Skeletal muscle tissue (tissue), 5 donors: ENCODE measurements at places on chromosomes 3 and 15. TPM values are rescaled to one million over a fixed set of nuclear protein-coding genes. Genes with fewer than 3 reads are reported as not detected.

ATP8B4 gene
- total RNA-seq, result 15.1 TPM

BSN gene
- total RNA-seq, result under 0.01 TPM

GPR176 gene
- total RNA-seq, result 6.3 TPM

UBE3A gene
- total RNA-seq, result 218 TPM

FEZF2 gene
- total RNA-seq, result not detected

MYLK gene
- 26.6 TPM for total RNA-seq

TPRA1 gene
- total RNA-seq, result 15.1 TPM

FOXL2 gene
- not detected for total RNA-seq

CYP1A2 gene
- total RNA-seq, result not detected

PLA2G4E gene
- total RNA-seq, result 0.52 TPM

LRRN1 gene
- total RNA-seq, result 19.8 TPM

CLSTN2 gene
- total RNA-seq, result 4.7 TPM

SEMA5B gene
- total RNA-seq, result 8.4 TPM

C3orf20 gene
- total RNA-seq, result 0.52 TPM

CEMIP gene
- 0.52 TPM for total RNA-seq

SLC9C1 gene
- 1.0 TPM for total RNA-seq

CHRNA7 gene
- total RNA-seq, result 0.52 TPM

GNAT1 gene
- total RNA-seq, result not detected

EEF1AKMT4 gene
- 2.1 TPM for total RNA-seq

PLCB2 gene
- total RNA-seq, result 3.7 TPM

CA12 gene
- 1.6 TPM for total RNA-seq

ARNT2 gene
- 2.1 TPM for total RNA-seq

GUCA1C gene
- not detected for total RNA-seq

FAM98B gene
- total RNA-seq, result 25.6 TPM

SLC41A3 gene
- total RNA-seq, result 31.3 TPM

HHLA2 gene
- not detected for total RNA-seq

THBS1 gene
- total RNA-seq, result 150 TPM

RHOV gene
- 1.0 TPM for total RNA-seq

CCR9 gene
- 0.52 TPM for total RNA-seq

SLC24A5 gene
- not detected for total RNA-seq

WDR76 gene
- 5.7 TPM for total RNA-seq

KNL1 gene
- 6.3 TPM for total RNA-seq

GOLGA6L7 gene
- total RNA-seq, result not detected

FAM107A gene
- under 0.01 TPM for total RNA-seq

RETNLB gene
- not detected for total RNA-seq

CELF6 gene
- 1.0 TPM for total RNA-seq

CLDN18 gene
- under 0.01 TPM for total RNA-seq

CD276 gene
- total RNA-seq, result 40.7 TPM

MITF gene
- total RNA-seq, result 11.0 TPM

SERINC4 gene
- under 0.01 TPM for total RNA-seq

CLDN11 gene
- 1.6 TPM for total RNA-seq

TICRR gene
- 1.6 TPM for total RNA-seq
